ENCODE measurements at places on chromosomes 16 and 17.

- no peak for DNase-seq
Measured at GRCh38 chr17:32484628-32485027, 2.2 kb upstream of the CDK5R1 start.

- no peak for DNase-seq
Measured at GRCh38 chr16:79001156-79001967, 599.2 kb downstream of the MAF start.

DNA sequence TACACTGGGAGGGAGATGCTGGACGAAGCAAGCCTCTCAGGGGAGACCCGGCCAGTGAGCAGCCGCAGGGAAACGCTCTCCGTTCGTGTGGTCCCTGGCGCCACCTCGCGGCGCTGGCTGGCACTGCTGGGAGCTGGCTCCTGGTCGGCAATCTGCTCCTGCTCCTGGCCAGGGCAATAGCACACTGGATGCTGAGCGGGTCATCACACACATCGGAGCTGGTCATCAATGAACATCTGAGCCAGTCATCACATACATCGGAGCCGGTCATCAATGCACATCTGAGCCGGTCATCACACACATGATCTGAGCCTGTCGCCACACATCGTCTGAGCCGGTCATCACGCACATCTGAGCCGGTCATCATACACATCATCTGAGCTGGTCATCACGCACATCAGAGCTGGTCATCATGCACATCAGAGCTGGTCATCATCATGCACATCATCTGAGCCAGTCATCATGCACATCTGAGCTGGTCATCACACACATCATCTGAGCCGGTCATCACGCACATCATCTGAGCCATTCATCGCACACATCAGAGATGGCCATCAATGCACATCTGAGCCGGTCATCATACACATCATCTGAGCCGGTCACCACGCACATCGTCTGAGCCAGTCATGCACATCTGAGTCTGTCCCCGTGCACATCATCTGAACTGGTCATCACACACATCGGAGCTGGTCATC, 217.3 kb downstream of the RBFOX3 start:
- peak; percentile 11 for DNase-seq

DNA sequence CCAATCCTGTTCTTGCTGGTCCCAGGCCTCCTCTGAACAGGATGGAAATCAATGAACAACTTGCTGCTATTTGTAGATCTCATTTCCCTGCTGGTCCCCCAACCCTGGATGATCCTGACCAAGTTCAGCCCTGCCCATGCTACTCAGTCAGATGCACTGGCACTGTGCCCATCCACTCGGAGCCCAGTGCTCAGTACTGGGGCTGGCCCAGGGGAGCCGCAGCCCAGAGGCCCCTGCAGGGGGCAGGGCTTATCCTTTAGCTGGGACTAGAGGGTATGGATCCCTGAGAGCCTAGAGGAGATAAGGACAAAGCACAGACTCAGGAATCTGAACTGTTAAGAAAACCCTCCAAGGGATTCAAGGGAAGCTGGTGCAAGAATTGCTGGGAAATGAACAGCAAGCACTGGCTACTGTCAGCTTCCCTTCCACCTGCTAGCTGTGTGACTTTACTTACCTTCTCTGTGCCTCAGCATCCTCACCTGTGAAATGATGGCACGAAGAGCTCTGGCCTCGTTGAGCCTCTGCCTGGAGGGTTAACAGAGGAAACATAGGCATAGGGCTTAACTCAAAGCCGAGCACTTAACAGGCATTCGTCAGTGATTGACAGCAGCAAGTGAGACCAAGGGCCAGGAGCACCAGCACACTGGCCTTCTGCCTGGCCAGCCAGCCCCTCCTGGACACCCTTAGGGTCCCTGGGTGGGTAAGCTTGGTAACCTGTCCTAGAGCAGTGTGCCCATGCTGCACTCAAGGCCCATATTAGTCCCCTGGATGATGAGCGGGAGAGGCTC, 29.8 kb upstream of the C1QL1 start:
- DNase-seq: no peak

DNA sequence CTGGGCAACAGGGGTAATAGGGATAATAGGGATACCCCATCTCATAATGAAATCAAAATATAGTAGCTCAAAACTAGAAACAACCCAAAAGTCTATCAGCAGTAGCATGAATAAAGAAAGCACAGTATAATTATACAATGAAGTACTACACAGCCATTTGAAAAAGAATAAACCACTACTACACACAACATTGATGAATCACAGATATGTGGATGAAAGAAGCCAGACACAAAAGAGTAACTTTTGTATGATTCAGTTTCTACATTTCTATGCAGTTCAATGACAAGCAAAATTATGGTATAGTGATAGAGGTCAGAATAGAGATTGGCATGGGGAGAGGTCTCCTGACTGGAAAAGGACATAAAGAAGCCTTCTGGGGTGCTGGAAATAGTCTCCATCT, 2.8 kb upstream of the HOXB13 start:
- DNase-seq: no peak

- DNase-seq: no peak
Measured at GRCh38 chr16:73152386-73153125, 104.6 kb upstream of the ZFHX3 start.

- no peak for DNase-seq
Measured at GRCh38 chr17:37516127-37516571, 26.5 kb downstream of the DUSP14 start.

- no peak for DNase-seq
Measured at GRCh38 chr16:1791256-1791942, 2.1 kb downstream of the IGFALS start.

- DNase-seq: no peak
Measured at GRCh38 chr16:48612611-48613010, 2.6 kb upstream of the N4BP1 start.

DNA sequence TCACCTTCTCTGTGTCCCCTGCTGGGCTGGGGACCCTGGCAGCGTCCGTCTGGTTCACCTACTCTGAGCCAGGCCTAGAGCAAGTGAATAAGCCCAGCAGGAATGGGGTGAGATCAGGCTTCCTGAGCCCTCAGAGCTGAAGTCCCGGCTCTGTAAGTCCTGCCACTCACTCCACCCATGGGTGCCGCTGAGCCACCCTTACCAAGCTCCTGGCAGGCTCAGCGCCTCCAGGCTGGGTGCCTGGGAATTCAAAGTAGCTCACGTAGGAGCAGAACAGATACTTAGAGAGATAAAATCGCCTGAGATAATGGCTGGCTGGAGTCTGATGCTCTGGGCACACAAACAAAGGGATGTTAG, 9.8 kb upstream of the LASP1NB start:
- no peak for DNase-seq

DNA sequence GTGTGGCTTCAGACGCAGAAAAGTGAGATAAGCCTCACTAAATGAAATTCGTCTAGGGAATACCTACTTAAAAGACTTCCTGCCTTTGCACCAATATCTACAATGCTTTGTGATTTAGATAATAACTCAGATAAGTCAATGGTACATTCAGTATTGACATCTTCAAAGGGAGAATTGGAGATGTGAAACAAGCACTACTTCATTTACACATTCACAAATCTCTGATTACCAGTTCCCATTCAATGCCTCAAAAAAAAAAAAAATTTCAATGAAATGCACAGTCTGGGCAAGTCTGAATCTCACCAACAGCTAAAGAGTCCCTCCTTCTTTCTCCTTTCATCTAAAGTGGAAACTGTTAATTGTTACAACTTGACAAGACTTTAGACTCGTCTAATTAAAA, 3.7 kb downstream of the PHF12 start:
- no peak for DNase-seq

GRCh38 chr16:78715673-78716072, 616.2 kb downstream of the WWOX start:
- DNase-seq: no peak

DNA sequence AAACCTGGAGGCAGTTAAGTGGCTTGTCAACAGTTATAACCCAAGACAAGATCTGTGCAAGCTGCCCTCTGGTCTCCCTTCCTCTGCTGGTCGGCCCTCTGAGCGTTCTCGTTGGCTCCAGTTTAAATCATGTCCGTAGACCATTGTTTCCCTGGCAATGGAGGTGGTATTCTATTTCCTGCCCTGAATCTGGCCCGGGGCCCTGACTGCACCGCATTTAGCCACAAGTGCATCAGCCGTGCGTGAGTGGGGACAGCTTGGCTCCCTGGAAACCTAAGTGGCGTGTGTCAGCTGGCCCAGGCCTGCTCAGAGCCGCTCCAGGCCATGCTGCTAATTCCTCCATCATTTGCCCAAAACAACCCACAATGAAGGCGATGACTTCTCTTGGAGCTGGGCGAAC, 15.0 kb upstream of the MYLK3 start:
- no peak for DNase-seq

GRCh38 chr17:69763503-69763902, 311.5 kb upstream of the KCNJ16 start:
- DNase-seq: no peak

GRCh38 chr17:2893422-2893914, 97.2 kb downstream of the RAP1GAP2 start:
- DNase-seq: peak; percentile 11

GRCh38 chr17:50312308-50312707, 33.6 kb upstream of the XYLT2 start:
- no peak for DNase-seq

GRCh38 chr16:56424404-56424764, 961 bp downstream of the AMFR start:
- peak; percentile 9 for DNase-seq

GRCh38 chr16:13999895-14000425, 71.2 kb upstream of the MRTFB start:
- peak; percentile 23 for DNase-seq

- DNase-seq: peak; percentile 86
Measured at GRCh38 chr17:7557775-7558543, 591 bp upstream of the TNFSF13 start.

- no peak for DNase-seq
Measured at GRCh38 chr17:65099941-65100315, 37.2 kb upstream of the RGS9 start.

- DNase-seq: peak; percentile 21
Measured at GRCh38 chr16:79651363-79651762, 50.8 kb upstream of the MAF start.

DNA sequence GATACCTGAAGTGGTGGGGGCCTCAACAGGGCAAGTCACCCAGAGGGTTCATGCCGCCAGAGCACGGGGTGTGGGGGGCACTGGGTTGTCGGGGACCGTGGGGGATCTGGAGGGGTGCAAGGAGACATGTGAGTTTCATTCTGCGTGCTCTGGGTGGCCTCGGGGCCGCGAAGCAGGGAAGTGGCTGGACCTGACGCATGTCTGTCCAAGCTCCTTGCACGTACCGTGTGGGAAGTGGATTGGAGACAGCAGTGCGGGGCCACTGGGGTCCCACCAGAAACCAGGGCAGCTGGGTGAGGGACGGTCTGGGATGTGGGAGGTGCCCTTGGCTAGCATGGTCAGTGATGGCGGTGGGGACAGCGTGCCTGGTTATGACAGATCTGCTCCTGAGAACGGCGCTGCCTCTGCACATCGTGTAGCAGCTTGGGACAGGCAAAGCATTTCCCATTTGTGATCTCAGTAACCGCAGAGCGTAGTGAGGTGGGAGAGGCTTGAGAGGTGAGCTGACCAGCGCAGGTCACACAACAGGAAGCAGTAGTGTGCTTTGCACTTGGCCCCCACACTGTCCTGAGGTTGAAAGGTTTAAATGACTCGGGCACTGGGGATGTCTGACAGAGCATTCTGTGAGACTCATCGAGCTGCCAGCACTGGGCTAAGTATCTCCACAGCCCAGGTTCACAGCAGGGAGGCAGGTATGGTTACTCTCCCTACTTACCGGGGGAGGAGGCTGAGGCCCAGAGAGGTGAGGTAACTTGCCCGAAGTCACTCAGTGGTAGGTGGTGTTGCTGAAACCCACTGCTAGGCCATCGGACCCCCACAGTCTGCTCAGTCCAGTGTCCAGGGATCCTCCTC, 114.4 kb downstream of the SOCS1 start:
- no peak for DNase-seq

GRCh38 chr17:43212641-43213490, 1.2 kb downstream of the TMEM106A start:
- no peak for DNase-seq

GRCh38 chr17:17175917-17176316, 30.2 kb downstream of the PLD6 start:
- DNase-seq: no peak

- no peak for DNase-seq
Measured at GRCh38 chr17:29196769-29197515, 16.7 kb upstream of the MYO18A start.

DNA sequence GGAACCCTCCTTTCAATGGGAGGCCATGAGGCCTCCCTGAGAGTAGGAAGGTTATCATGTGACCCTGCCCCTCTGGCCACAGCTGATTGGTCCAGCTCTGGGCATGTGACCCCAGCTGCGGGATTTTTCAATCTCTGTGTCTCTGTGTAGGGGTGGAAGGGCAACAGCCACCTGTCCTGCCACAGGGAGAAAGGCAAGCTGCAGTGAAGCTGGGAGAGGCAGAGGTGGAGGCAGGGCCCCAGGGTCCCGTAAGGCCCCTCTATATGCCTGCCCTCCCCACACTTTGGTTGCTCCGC, 10.9 kb downstream of the DNAAF8 start:
- DNase-seq: no peak

GRCh38 chr16:50718061-50718760, 23.7 kb upstream of the CYLD start:
- DNase-seq: no peak

DNA sequence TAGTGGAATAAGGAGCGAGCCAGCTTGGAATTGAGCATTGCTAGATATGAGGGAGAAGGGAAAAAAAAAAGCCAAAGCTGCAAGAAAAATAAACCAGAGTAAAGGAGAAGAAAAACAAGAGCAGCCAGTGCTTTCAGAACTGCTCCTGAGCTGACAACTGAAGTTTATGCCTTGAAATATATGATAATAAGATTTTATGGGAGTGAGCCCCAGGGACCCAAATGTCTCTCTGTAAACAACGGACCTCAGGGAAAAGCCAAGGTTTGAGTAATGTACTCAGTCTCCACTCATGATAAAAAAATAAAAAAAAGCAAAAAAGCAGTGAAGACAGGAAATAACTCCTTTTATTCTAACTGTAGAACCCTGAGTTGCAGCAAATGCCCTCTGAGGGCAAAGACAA, 132.6 kb downstream of the SNX11 start:
- no peak for DNase-seq

GRCh38 chr17:79473876-79474440, 136.9 kb downstream of the RBFOX3 start:
- DNase-seq: no peak
